ENCODE measurements at places on chromosomes 12 and 14. TPM values are rescaled to one million over a fixed set of nuclear protein-coding genes. Genes with fewer than 3 reads are reported as not detected.

The TTC9 gene
- total RNA-seq, result 0.78 TPM

The REP15 gene
- total RNA-seq, result not detected

The C14orf39 gene
- total RNA-seq, result 0.78 TPM

The SOCS4 gene
- 11.1 TPM for total RNA-seq

The FZD10 gene
- total RNA-seq, result 1.1 TPM

The ALG10B gene
- 9.6 TPM for total RNA-seq

The DHH gene
- total RNA-seq, result not detected

The CD69 gene
- 0.08 TPM for total RNA-seq

The TESPA1 gene
- total RNA-seq, result not detected

The ZC2HC1C gene
- 0.39 TPM for total RNA-seq

The C12orf50 gene
- total RNA-seq, result not detected

The PTHLH gene
- total RNA-seq, result 2.3 TPM

The RNASE4 gene
- total RNA-seq, result 18.6 TPM

The AQP6 gene
- not detected for total RNA-seq

The BDKRB1 gene
- total RNA-seq, result 53.3 TPM

The ASCL1 gene
- total RNA-seq, result not detected

The CHGA gene
- not detected for total RNA-seq

The NGB gene
- not detected for total RNA-seq

The CATSPERB gene
- not detected for total RNA-seq

The ADCY4 gene
- 0.88 TPM for total RNA-seq

All from epithelial cell of alveolus of lung (primary cell).